ENCODE measurements at places on chromosomes 11 and 22.

GRCh38 chr11:62138630-62139425 lies 15.0 kb downstream of the INCENP start:
- no peak for DNase-seq

- no peak for DNase-seq
Observed at GRCh38 chr22:39395936-39396796, 3.4 kb upstream of the TAB1 start.

GRCh38 chr22:17241576-17242330 lies 22.5 kb upstream of the ADA2 start:
- DNase-seq = no peak

DNA sequence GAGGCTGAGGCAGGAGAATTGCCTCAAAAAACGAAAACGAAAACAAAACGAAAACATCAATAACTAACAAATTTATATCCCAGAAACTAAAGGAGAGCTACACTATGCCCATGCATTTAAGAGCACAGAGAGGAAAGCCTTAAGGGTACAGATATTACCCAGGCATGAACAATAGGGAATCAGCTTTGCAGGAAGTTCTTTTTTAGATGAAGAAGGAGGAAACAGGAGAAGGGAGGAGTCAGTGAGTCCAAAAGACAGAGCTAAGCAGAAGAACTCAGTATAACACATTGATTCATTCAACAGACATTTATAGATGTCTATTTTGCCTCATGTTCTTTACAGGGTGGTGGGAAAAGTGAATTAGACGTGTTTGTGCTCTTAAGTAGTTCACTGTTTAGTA lies 8.3 kb downstream of the MRPL17 start:
- DNase-seq = no peak

- DNase-seq = no peak
Observed at GRCh38 chr11:60544077-60544476, 28.9 kb downstream of the MS4A13 start.

DNA sequence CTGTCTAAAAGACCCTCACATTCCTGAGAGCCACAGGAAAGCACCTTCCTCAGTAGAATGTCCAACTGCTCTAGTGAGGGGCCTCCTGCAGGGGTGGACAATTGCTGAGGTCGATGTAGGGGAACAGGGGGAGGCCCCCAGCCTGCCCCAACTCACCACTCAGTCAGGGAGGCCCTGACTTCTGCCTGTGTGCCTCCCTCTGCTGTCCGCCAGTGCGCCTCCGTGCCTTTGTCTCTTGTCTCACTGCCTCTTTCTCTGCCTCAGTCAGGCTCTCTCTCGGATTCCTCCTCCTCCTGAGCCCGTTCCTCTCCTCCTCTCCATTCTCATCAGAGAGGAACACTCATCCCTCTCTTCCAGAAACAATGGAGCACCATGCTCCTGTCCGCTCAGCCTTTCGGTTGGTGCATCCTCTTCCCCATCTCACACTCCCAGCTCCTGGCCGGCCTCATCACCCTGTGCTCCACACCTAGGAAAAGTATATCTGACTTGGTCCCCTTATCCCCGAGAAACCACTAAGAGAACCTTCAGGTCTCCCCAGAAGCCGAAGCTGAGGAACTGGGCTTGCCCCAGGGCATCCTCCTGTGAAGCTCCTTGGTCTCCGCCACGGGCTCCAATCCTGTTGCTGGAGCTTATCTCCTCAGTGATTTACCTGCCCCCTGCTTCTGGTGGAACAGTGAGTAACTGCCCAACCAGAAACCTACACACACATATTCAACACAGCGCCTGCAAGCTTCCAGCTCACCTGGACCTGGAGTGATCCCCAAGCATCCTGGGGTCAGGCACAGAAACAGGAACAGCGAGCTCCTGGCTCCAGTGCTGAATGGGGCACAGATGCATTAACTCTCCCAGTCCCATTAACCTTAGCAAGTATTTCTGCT lies 2.3 kb downstream of the B3GAT1 start:
- no peak for DNase-seq

DNA sequence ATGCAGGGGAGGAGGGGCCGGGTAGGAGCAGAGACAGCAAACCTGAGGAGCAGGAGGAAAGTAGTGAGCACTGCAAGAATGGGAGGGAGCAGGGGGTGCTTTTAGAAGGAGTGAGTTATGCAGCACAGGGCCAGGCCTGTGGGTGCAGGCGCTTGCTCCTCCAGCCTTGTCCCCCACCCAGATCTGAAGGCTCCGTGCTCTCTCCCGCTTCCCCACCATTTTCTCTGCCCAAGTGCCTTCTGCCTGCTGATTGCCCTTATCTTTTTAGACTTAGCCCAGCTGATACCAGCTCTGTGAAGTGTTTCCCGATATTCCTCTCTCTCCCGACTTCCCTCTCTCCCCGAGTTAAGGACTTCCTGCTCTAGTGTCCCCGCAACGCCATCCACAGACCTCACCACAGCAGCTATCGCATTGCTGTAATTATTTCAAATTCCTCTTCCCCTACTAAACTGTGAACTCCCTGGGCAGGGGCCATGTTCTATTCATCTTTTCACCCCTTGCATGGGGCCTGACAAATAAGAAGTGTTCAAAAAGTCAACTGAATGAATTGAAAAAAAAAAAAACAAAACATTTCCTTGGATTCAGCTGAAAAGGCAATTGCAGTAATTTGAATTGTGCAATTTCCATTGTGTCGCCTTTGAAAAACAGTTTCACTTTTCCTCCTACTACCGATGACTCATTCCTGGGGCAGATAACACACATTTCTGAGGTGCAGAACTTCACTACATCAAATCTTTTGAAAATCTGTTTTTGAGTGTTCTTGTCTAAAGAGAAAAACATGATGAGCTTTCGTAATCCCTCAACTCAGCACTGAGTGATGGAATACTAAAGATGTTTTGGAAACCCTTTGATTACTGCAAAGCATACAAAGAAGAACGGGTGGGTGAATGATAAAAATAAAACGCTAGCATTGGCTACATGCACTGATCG lies 69.7 kb upstream of the BMAL1 start:
- DNase-seq = no peak

- no peak for DNase-seq
Observed at GRCh38 chr11:129419386-129419785, 43.7 kb downstream of the BARX2 start.

DNA sequence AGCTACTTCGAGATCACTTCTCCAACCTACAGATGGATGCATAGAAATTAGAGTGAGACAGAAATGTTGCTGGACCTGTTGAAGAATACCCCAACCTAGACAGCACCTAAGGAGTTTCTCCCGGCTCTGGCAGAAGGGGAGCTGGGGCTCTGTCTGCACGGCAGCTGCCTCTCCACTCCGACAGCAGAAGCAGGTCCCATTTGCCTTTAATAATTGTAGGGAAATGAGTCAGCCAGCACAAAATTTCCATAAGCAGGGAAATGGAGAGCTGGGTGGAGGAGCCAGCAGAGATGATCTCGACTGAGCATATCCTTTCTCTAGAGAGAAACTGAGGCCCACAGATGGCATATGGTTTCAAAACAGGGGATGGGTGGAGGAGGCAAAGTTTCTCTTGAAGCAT lies 80.1 kb downstream of the EFCAB6 start:
- DNase-seq = no peak

GRCh38 chr22:34105461-34106062 lies 185.3 kb upstream of the LARGE1 start:
- peak; percentile 8 for DNase-seq

GRCh38 chr22:22248878-22249277 lies 4.3 kb downstream of the VPREB1 start:
- DNase-seq = no peak

- no peak for DNase-seq
Observed at GRCh38 chr11:11740073-11740702, 101.6 kb upstream of the USP47 start.

DNA sequence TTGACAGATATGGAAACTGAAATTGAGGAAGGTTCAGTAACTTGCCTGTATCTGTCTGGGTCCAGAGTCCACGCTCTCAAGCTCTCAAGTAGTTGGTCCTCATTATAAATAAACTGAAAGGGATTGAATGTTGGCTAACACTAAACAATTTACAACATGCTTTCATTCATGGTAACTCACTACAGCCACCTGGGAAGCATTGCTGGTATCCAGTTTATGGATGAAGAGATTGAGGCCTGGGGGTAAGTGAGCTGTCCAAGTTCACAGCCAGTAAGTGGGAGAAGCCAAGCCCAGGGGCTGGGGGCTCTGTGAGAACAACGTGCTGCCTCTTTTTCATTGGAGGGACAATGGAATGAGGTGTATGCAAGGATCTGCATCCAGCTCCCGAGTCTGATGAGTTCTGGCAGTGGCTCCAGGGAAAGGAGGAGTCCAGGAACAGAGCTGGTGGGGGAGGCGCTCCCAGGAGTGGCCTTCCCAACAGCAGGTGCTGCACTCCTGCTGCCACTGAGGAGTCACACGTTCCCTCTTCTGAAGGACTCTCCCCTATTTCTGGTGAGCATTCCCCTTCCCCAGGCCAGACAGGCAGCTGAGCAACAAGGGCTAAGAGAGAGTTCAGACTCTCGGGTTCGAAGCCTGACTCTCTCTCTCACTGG lies 175.8 kb downstream of the CSNK2A3 start:
- DNase-seq = no peak

DNA sequence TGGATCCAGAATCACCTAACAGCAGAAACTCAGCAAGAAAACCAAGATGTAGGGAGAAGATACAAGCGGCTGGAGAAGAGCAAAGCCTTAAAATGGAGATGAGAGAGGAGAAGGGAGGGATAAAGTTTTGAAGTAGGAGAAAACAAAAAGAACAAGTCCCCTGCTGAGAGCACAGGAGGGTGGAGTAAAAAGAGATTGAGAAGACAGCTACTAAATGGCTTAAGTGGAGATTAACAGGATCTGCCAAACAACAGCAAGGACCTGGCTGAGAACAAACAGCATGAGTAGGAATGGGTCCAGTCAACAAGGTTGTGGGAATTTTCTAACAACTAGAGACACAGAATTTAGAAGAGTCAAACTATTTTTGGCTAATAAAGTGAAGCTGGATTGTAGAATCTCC lies 18.1 kb downstream of the BTG4 start:
- DNase-seq = no peak

GRCh38 chr11:124900464-124900863 lies 2.8 kb upstream of the ROBO4 start:
- no peak for DNase-seq

GRCh38 chr22:30673136-30673535 lies 5.5 kb upstream of the DUSP18 start:
- DNase-seq = no peak

DNA sequence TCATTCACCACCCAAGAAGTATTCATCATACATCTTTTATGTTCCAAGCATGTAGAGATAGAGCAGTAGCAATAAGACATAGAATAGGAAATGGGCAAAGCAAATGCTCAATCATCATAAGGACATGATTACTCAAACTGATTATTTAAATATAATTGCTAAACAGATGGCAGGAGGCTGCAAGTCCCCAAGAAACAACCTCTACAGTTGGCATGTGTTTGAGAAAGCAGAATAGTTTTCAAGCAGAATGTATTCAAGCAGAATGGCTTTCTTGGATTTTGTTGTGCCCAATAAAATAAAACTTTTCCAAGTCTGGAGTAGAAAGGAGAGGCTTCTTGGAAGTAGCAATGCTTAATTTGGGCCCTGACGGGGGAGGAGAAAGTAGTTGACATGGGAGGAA lies 86.5 kb upstream of the SYN3 start:
- no peak for DNase-seq

- DNase-seq = no peak
Observed at GRCh38 chr11:112437096-112437495, 176.4 kb upstream of the PLET1 start.

DNA sequence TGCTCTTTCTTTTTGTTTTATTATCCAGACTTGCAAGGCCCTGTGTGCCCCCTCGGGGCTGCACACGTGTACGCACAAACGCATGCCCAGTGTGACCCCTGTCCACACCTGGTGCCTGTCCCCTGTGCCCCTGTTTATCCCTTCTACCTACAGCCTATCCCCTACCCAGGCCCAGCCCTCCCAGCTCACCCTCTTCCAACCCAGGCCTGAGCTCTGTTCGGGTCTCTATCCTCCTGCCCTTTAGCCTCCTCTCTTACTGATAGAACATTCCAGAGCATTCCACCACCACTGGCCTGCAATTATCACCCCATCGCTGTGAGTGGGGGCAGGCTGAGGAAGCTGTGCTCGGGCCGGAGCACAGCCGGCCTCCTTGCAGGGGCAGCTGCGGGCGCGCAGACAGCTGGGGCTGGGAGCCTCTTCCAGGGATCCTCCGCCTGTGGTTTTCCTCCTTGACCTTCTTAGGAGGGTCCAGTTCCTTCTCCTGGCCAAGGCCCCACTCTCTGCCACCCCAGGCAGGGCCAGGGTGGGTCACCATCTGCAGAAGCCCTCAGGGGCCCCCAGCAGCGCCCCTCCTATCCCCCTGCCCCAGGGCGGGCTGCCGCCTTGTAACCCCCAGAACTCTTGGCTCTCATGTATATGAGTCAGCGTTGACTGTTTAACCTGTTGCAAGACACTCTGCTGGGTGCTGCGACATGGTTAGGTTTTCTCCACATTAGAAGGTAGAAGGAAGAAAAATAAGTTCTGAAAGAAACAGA lies 41.8 kb upstream of the KCNQ1OT1 start:
- DNase-seq = no peak

GRCh38 chr11:108927791-108928545 lies 263.1 kb downstream of the DDX10 start:
- no peak for DNase-seq

Data from activated T-cell treated with anti-CD3 and anti-CD28 coated beads for 24 hours (primary cell).